ENCODE measurements at places on chromosomes 4 and X.

GRCh38 chrX:140389331-140389730 is 115.5 kb downstream of the SOX3 start:
- DNase-seq: no peak

DNA sequence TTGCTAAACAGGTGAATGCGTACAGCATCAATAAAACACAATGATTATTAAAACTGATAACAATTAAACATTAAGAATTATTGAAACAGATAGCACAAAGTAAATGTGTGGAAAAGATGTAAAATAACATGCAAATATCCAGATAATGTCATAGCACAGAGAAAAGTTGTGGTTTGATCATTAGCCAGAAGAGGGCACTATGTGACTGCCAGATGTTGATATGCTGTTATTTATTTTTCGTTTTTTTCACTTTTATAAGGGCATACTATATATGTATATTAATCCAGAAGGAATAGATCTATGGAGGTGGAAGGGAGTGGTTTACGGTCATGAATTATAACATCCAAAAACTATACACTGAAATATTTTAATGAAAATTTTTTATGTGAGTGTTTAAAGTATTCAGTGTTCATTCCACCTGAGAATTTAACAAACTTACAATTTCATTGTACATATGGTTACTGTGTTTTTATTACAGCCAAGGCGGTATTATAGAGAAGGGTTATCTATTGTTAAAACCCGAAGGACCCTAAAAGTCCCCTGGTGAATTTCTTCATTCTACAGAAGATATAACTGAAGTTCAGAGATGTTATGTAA is 211.9 kb upstream of the UGT8 start:
- no peak for DNase-seq

DNA sequence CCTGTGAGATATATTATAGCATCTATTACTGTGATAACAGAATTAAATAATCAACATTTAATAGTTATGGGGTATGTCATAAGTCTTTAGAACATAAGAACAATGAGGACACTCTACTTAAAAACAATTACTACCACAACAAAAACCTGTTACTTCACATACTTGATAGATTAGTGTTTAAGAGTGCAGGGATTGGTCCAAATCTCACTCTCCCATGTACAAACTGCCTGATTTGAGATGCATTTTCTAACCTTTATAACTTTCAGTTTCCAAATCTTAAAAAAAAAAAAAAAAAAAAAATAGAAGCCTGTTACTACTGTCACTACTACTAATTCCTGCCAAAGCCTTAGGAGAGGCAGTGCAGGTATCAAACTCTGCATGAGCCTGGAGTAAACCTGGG is 5.6 kb downstream of the PCDH18 start:
- no peak for DNase-seq

DNA sequence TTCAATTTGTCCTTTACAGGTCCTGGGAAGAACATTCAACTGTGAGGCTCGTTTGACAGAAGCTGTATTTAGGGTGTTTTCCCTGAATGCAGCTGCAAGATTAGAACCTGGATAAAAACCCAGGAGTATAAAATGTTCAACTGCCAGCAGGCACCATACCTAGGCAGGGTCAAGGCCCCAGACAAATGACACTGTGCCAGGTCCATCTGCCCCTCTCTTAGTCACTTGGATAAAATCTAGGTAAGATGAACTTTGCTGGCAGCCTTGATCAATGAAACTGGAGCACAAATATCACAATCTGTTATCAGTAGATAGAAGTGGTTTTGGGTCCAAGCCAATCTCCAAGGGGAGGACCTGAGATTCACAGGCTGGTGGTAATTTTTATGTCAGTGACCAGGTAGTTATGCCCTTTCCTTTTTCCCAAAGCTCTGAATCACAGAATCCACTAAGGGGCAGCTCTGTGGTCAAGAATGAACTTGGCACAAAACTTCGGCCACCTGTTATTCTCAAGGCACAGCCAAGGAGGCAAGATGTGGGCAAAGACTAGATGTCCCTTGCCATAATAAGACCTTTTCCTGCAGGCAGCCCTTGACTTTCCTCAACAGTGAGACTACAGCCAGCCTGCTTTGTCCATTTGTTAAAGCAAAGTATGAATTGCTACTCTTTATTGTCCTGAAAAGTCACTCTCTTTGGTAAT is 501.0 kb downstream of the PPARGC1A start:
- no peak for DNase-seq

GRCh38 chr4:37073226-37073840 is 171.2 kb upstream of the NWD2 start:
- no peak for DNase-seq

DNA sequence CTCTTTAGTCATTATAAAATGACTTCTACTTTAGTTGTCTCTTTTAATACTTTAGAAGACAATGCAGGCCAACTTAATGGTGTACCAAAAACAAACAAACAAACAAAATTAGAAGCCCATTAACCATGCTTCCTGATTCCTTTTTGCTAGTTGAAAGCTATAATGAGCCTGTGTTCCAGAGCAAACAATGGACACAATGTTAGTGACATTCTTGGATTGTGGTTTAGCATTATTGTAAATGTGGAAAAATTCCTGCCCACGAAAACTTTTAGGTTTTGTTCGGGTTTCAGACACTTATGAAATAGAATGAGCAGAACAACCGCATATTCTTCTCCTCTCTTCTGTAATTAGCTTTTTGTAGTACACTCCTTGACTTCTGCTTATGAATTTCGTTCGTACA is 1682.7 kb upstream of the PCDH7 start:
- DNase-seq: no peak

GRCh38 chr4:36243355-36244256 is 708 bp downstream of the ARAP2 start:
- no peak for DNase-seq

GRCh38 chrX:9873952-9874351 is 87.7 kb downstream of the SHROOM2 start:
- no peak for DNase-seq

GRCh38 chr4:38091636-38092035 is 131.4 kb downstream of the PTTG2 start:
- no peak for DNase-seq
